Activated CD4-positive, alpha-beta T cell treated with anti-CD3 and anti-CD28 coated beads, Interleukin-2, amount 10 ng/mL, durations not matched to agents 24 days and 14 days (primary cell): ENCODE measurements at places on chromosomes 13 and 19. TPM values are rescaled to one million over a fixed set of nuclear protein-coding genes. Genes with fewer than 3 reads are reported as not detected.

DNA sequence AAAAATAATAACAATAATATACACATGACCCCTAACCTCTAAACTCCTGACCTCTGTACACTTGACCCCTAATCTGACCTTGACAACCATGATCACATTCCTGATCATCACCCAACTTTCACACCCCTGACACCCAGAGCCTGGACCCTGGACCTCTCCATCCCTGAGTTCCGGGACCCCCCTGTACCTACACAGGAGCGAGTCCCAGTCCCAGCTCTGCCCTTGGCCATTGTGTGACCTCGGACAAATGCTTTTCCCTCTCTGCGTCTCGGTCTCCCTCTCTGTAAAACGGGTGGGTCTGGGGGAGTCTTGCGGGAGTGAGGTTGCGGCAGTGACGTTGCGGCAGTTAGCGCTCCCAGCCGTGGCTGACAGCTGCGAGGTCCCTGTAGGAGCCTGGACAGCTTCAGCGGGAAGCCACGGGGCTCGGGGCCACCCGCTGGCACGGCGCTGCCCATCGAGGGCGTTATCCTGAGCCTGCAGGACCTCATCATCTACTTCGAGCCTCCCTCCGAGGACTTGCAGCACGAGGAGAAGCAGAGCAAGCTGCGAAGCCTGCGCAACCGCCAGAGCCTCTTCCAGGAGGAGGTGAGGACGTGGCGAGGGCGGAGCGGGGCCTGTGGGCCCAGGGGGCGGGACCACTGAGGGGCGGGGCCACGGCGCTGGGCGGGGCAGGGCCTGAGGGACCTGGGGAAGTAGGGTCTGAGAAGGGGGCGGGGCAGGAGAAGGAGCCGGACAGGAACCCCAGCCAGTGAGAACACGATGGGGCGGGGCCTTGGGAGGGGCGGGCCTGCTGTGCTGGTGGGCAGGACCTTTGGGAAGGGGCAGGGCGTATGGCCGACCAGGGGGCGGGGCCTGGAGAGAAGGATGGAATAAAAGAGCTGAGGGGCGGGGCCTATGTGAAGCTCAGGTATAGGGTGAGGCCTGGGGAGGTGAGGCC is 19.2 kb downstream of the RYR1 start:
- peak; percentile 63 for DNase-seq

DNA sequence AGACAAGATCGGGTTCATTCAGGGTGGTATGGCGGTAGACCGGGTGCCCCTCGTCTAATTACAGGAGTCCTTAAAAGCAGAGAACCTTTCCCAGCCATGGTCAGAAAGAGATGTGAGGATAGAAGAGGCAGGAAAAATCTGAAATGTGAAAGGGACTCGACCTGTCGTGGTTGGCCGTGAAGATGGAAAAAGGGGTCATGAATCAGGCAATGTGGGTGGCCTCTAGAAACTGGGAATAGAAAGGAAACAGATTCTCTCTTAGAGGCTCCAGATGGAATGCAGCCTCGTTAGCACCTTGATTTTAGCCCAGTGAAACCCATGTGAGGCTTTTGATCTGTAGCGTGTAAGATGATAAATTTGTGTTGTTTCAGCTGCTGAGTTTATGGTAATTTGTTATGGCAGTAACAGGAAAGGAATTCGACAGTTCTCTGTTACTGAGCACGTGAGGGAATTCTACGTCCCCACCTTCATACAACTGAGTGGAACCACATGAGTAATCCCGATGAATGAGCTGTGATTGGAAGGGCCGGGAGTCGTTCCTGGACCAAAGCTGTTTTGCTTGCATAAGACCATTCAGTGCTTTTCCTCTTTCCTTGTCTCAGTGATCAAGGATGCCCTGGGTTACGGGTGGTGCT is 11.0 kb upstream of the CA11 start:
- DNase-seq = no peak

DNA sequence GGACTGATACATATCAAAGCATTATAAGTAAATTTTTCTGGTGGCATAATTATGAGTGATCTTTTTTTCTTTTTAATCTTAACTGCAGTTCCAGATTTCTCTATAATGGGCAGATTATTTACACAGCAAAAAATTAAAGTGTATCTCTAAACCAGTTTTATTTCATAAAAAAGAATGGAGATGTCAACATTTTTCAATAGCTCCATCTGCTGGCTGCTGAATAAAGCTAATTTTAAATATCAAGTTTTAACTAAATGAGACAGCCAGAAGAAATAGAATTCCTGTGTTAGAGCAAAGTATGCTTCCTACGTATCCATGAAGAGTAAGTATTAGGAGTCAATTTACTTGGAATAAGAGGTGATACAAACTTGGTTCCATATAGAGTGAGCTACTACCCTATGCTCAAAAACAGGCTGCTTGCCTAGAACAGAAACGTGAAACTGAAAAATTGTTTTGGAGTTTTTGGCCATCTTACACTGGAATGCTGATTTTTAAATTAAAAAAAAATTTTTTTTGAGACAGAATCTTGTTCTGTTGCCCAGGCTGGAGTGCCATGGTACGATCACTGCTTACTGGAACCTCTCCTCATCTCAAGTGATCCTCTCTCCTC is 5.0 kb upstream of the PDS5B start:
- no peak for DNase-seq

- DNase-seq = no peak
These were observed 3.2 kb downstream of the LHFPL6 start for GRCh38 chr13:39599842-39600241.

DNA sequence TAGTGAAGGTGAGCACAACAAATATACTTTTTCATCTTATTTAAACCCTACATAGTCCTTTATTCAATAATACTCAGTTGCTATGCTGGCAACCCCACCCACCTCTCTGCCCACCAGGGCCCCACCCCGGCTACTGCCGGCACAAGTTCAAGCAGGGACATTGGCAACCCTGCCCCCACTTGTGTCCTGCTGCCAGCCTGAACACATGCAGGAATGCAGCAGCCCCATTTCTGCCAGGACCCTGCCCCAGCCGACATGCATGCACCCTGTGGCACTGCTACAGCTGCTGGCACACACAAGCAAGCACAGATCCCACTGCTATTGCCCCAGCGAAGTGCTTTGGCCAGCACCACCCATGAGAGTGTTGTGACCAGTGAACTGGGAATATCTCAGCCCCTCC is 289.8 kb downstream of the COG6 start:
- no peak for DNase-seq

DNA sequence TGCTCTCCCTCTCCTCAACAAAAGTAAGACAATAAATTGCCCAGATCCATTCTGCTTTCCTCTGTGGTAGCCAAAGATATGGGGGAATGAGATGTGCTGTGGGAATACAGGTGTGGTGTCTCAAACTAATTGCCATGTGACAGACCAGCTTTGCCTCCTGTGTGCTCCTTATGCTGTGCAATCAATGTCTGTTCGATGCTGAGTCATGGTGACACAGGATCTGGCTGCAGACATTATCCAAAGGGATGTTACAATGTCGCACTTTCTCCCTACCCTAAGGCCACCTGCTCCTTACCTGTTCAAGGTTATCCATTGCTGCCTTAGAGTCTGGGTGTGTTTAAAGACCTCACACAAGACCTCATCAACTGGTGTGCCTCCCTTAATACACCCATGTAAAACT is 32.5 kb downstream of the FGF14 start:
- DNase-seq = no peak

DNA sequence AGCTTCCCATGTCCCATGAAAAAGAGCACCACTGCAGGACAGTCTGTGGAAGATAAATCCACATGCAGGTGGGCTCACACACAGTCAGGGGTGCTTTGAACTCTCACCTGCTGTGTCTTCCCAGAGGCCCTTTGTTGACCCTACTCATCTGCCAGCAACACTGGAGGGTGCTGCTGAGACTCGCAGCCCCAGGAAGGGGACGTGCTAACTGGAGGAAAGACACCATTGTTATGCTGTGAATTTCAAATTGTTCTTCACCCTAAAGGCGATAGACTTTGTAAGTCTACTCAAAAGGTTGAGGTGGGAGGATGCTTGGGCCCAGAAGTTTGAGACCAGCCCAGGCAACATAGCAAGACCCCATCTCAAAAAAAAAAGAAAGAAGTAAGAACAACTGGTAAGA is 107.3 kb upstream of the SERP2 start:
- no peak for DNase-seq

- DNase-seq = peak; percentile 21
These were observed 81.4 kb upstream of the IRS2 start for GRCh38 chr13:109867766-109868165.

- DNase-seq = no peak
These were observed 512.6 kb downstream of the KLF5 start for GRCh38 chr13:73571376-73571775.

GRCh38 chr19:41350735-41351338 is 2.9 kb downstream of the TGFB1 start:
- DNase-seq = no peak

- DNase-seq = peak; percentile 53
These were observed 5.1 kb upstream of the SPACA6 start for GRCh38 chr19:51687791-51688670.

DNA sequence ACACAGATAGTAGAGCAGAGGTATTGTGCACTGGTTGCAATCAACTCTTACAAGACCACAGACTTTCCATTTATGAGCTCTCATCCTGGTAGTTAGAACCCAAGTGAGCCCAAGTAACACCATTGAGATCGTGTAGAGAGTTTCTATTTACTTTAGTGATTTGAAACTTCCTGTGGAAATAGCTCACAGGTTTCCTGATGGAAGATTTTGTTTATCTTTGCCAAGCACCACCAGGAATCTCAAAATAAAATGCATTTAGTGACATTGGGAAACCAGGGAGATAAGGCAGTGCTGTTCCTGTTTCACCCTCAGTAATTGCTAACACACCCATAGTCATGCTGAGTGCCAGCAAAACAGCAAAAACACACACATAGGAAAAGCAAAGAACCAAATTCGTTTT is 102.5 kb downstream of the FLT1 start:
- no peak for DNase-seq

DNA sequence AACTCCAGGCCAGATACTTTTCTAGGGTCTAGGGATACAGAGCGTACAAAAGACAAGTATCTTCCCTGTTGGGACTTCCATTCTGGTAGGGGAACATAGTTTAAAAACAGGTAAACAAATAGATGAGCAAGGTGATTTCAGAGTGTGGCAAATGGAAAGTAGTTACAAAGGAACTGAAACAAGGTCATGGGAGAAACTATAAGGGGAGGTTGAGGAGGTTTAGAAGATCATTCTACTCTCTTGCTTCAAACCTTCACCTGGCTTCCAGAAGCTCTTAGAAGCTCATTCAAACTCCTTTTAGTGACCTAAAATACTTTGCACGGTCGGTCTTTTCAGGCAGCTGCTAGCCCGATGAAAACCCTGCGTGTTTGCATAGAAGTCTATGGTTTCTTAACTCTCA is 9.1 kb downstream of the FFAR2 start:
- DNase-seq = no peak

PLIN4 gene
- not detected in 2 replicates for total RNA-seq

C3 gene
- 4.8 and 5.3 TPM in 2 replicates for total RNA-seq

KLHL1 gene
- not detected in 2 replicates for total RNA-seq

SRRM5 gene
- 0.19 and 0.37 TPM in 2 replicates for total RNA-seq

LINGO3 gene
- total RNA-seq = 0.09 and 0.26 TPM in 2 replicates

METTL21C gene
- total RNA-seq = not detected in 2 replicates

ZSCAN4 gene
- total RNA-seq = not detected in 2 replicates

IZUMO2 gene
- not detected in 2 replicates for total RNA-seq

TSSK6 gene
- 3.3 and 4.4 TPM in 2 replicates for total RNA-seq

USF2 gene
- 147 TPM in 2 replicates for total RNA-seq

MYDGF gene
- 85.2 and 90.8 TPM in 2 replicates for total RNA-seq

PLPPR3 gene
- total RNA-seq = not detected in 2 replicates
